ENCODE measurements at places on chromosomes 4 and X. TPM values are rescaled to one million over a fixed set of nuclear protein-coding genes. Genes with fewer than 3 reads are reported as not detected.

Gene HSFX3
- polyA plus RNA-seq: not detected

Gene ZFYVE28
- polyA plus RNA-seq: 8.5 TPM

Gene ARMCX4
- 1.1 TPM for polyA plus RNA-seq

Gene YY2
- polyA plus RNA-seq: 0.62 TPM

Gene GBA3
- polyA plus RNA-seq: not detected

Measured in naive thymus-derived CD8-positive, alpha-beta T cell (primary cell).